GM23248 (cell line): ENCODE measurements at places on chromosomes 2 and 18.

DNA sequence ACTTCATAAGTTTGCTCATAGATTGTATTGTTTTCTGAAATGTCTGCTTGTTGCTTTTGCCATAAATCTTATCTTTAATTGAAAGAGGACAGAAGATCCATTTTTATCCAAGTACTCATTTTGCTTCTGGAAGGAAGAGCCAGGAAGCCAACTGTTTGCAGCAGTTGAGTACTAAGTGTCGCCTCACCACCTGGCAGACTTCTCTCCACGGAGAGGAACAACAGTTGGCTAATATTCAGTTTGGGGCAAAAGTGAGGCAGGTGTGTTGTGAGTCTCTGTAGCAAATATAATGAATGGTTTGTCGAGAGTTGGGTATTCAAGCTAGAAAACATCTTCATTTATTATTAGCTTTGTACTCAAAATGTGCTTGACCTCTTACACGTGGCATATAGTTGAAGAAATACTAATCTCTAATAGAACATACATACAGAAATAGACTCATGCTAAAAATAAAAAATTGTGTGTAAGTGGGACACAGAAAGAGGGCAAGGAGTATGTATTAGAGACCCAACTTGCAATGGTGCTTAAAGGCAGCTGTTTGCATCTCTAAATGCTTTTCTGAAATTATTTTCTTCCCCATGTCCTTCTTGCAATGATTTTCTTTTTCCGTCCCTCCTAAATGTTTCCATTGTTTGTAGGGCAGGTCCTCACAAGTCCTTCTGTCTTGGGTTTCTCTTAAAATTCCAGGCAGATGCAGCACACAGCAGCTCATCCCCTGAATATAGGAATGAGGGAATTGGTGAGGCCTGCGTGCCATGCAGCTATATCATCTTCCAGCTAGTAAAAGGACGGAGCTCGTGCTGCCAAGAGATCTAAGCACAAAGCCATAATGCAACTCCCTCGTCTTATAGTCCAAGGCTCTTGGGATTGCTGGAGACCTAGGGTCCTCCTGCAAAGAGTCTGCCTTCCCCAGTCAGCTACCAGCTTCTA lies 44.8 kb upstream of the MAP3K20 start:
- no peak for DNase-seq

- DNase-seq = no peak
Observed at GRCh38 chr18:36217348-36217747, 30.1 kb downstream of the MOCOS start.

DNA sequence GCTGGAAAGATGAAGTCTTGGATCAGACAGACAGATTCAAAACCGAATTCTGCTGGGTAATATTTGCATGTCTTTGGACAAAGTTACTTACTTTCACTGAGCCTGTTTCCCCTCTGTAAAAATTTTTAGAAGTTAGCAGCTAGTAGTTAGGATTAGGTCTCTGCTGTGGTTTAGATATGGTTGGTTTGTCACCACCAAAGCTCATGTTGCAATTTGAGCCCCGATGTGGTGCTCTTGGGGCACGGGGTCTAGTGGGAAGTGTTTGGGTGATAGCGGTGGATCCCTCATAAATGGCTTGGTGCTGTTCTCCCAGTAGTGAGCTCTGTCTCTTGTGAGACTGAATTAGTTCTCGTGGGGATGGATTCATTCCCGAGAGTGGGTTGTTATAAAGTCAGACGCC lies 38.9 kb upstream of the PNO1 start:
- no peak for DNase-seq

- peak; percentile 76 for DNase-seq
Observed at GRCh38 chr2:74573747-74574562, 19.4 kb downstream of the DOK1 start.

DNA sequence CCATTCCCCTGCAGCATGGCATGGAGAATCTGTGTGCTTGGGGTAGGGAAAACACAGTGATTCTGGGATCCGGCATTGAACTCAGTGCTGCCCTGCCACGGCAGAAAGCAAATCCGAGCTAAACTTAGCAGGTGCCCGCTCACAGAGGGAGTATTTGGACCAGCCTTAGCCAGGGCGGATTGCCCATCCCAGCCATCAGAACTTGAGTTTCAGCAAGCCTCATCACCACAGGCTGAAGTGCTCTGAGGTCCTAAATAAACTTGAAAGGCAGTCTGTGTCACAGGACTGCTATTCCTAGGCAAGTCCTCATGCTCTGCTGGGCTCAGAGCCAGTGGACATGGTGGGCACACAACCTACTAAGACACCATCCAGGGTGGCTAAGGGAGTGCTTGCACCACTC lies 86.2 kb upstream of the YPEL5 start:
- no peak for DNase-seq

- peak; percentile 32 for DNase-seq
Observed at GRCh38 chr2:164778723-164779122, 62.9 kb downstream of the COBLL1 start.

DNA sequence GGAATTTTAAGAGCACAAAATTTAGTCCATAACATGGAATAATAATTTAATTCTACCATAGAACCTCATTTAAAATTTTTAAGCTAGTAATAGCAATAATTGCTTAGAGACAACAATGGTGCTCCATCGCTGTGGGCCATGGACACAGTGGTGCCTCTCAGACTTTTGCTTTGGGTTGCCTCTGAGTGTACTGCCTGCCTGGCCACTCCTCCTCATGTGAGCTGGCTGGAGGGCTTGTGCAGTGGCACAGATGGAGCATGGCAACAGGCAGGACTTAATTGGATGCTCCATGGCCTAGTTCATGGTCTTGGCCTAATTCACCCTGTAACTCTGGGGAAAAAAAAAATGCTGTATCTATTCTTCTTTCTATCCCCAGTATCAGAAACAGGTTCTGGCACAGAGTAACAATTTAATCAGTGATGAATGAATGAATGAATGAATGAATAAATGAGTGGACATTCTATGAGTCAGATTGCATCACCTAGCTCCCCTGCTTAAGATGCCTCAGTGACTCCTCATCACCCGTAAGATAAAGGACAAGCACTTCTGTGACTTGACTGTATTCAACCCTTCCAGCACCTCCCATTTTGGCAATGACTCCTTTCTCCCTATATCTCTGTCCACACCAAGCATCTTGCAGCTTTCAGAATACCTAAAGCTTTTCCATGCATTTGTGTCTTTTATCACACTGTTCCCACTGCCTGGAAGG lies 211.8 kb upstream of the SLC14A2 start:
- DNase-seq = peak; percentile 20

- no peak for DNase-seq
Observed at GRCh38 chr2:236536727-236537398, 32.8 kb upstream of the ACKR3 start.
